ENCODE measurements at places on chromosomes 5 and 9. TPM values are rescaled to one million over a fixed set of nuclear protein-coding genes. Genes with fewer than 3 reads are reported as not detected.

Gene LECT2
- total RNA-seq, result not detected

Gene SLC34A1
- not detected for total RNA-seq

Gene MEIKIN
- total RNA-seq, result not detected

Gene C5orf46
- not detected for total RNA-seq

Gene ORM2
- total RNA-seq, result not detected

Gene LCN1
- total RNA-seq, result not detected

Gene TMC1
- total RNA-seq, result not detected

Gene TRIM41
- total RNA-seq, result 29.3 TPM

Gene C5orf52
- total RNA-seq, result not detected

Gene SAPCD2
- 25.3 TPM for total RNA-seq

Gene SMIM27
- 13.9 TPM for total RNA-seq

Gene FOXD4L4
- not detected for total RNA-seq

Gene ADGRD2
- total RNA-seq, result not detected

Gene CRHBP
- 0.25 TPM for total RNA-seq

Gene CCDC183
- 0.16 TPM for total RNA-seq

Gene HAPLN1
- not detected for total RNA-seq

Gene IFNK
- not detected for total RNA-seq

Gene RRAGA
- 129 TPM for total RNA-seq

Gene IL4
- total RNA-seq, result not detected

Gene FAM151B
- total RNA-seq, result 1.8 TPM

Gene FOXD4
- total RNA-seq, result 0.82 TPM

Gene ZBTB5
- total RNA-seq, result 8.0 TPM

Gene ZNF462
- 4.3 TPM for total RNA-seq

Gene TMEM203
- total RNA-seq, result 46.9 TPM

Gene IRGM
- 0.08 TPM for total RNA-seq

Gene ENTPD2
- total RNA-seq, result 0.63 TPM

Gene SIL1
- total RNA-seq, result 23.9 TPM

Gene IL7R
- total RNA-seq, result 0.46 TPM

Gene HSD17B3
- total RNA-seq, result 0.18 TPM

Gene C5orf58
- not detected for total RNA-seq

Gene OR2V1
- not detected for total RNA-seq

Gene FAM153A
- total RNA-seq, result not detected

Gene KCNN2
- 0.06 TPM for total RNA-seq

Gene CATSPER3
- total RNA-seq, result 0.40 TPM

Gene TNFSF8
- total RNA-seq, result not detected

Gene NPR3
- 20.8 TPM for total RNA-seq

Gene AQP3
- total RNA-seq, result 19.7 TPM

Gene ITGA1
- 1.0 TPM for total RNA-seq

Gene GDF9
- total RNA-seq, result 0.26 TPM

Gene PRDM9
- total RNA-seq, result not detected

Gene GPX3
- total RNA-seq, result 16.4 TPM

Gene NUTM2F
- total RNA-seq, result not detected

Gene TAF11L10
- total RNA-seq, result not detected

Gene ADAMTS2
- 0.22 TPM for total RNA-seq

Gene CNOT8
- total RNA-seq, result 41.5 TPM

Gene FAM221B
- not detected for total RNA-seq

Gene SPATA6L
- 2.4 TPM for total RNA-seq

Gene NSG2
- 0.08 TPM for total RNA-seq

Gene KIF4B
- 0.05 TPM for total RNA-seq

Gene SLC1A3
- not detected for total RNA-seq
